ENCODE measurements at places on chromosomes 11 and 22.

DNA sequence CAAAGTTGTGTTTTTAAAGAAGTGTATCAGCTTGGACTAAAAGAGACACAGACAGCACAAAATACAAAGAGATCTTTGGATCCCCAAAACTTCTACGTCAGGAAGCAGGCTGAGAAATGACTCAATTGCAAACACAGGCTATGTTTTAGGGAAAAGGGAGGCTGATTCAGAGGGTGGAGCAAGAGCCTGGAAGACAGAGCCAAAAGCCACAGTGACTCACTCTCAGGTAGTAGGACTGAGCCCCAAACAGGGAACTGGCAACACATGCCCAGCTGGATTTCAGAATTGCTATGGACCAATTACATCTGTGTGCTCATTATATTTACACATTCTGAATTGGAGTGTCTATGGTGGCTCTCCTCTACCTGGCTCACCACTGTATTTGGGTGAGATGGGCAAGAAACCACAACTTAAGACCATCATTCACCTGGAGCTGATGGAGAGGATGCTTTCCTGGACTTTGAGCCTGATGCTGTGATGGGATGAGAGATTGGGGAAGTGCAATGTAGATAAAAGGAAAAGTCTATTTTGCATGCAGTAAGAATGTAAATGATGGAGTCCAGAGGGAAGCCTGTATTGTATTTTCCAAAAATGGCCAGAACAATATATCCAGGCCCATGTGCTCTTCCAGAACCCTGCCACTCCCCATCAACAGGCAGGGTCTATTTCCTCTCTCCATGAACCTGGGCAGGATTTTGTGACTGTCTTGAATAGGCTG is 20.8 kb upstream of the LINC01488 start:
- no peak for DNase-seq

GRCh38 chr22:26690654-26691376 is 33.4 kb downstream of the MIAT start:
- no peak for DNase-seq

- DNase-seq = no peak
Observed at GRCh38 chr11:37320921-37321320, 722.9 kb upstream of the RAG2 start.

DNA sequence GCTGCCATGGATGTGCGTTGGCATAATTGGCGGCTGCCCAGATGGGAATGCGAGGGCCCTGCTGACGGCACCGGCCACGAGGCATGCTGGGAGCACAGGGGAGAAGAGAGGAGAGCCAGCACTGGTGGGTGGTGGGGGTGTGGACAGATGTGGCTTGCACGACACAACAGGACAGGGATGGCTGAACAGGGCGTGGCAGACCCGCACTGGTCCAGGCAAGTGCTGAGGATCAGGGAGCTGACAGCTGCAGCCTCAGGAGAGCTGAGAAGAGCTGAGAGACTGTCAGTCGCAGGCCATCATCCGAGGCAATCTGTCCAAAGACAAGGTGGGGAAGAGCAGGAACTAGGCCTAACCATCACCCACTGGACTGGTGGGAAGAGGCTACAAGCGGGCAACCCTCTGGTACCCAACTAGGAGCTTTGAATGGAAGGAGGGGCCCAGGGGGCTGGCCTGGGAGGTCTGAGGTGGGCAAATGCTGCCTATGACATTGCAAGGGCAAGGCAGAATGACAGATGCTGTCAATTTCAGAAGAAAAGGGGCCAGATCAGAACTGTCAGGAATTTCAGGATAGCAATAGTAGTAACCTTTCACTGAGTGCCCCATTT is 2.4 kb downstream of the GNB1L start:
- DNase-seq = no peak

GRCh38 chr22:39576027-39576426 is 5.5 kb downstream of the CACNA1I start:
- no peak for DNase-seq

- no peak for DNase-seq
Observed at GRCh38 chr11:134346976-134347350, 15.2 kb downstream of the GLB1L2 start.
